Activated CD8-positive, alpha-beta memory T cell treated with anti-CD3 and anti-CD28 coated beads for 1 hour (primary cell): ENCODE measurements at places on chromosomes 7 and 10.

GRCh38 chr7:30464231-30464671 lies 14.3 kb downstream of the NOD1 start:
- no peak for DNase-seq

DNA sequence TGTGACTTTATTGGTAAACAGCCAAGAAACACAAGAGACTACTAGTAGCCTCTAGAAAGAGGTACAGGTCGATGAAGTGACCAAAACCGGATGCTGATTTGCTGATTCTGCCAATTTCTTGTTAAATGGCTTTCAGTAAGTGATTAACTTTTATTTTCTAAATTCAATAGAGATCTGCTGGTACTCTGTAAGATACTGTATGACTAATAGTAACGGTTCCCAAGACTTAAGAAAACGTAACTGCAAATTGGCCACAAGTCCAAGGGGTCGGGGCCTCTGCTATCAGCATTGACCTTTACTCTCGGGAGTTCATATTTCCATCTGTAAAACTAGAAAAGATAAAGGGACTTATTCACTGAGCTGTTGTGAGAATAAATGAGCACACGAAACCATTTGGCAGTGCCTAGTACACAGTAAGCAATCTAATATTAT lies 1.4 kb downstream of the FAM3C start:
- no peak for DNase-seq

GRCh38 chr7:141280100-141280499 lies 206.2 kb downstream of the TMEM178B start:
- DNase-seq, result no peak

DNA sequence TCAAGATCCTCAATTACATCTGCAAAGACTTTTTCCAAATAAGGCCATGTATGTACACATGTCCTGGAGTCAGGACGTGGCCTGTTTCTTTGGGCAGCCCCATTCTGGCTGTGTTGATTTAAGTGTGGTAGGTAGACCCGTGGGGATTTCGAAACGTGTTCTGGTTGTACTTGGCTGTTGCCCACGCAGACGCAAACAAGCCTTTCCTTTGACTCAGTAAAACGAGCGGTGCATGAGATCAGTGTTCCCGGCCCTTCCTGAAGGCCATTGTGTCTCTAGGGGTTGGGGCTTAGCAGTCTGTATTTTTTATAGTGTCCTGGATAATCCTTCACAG lies 64.8 kb upstream of the DNAJB6 start:
- DNase-seq, result no peak

GRCh38 chr7:92843034-92843760 lies 6.8 kb upstream of the CDK6 start:
- no peak for DNase-seq

DNA sequence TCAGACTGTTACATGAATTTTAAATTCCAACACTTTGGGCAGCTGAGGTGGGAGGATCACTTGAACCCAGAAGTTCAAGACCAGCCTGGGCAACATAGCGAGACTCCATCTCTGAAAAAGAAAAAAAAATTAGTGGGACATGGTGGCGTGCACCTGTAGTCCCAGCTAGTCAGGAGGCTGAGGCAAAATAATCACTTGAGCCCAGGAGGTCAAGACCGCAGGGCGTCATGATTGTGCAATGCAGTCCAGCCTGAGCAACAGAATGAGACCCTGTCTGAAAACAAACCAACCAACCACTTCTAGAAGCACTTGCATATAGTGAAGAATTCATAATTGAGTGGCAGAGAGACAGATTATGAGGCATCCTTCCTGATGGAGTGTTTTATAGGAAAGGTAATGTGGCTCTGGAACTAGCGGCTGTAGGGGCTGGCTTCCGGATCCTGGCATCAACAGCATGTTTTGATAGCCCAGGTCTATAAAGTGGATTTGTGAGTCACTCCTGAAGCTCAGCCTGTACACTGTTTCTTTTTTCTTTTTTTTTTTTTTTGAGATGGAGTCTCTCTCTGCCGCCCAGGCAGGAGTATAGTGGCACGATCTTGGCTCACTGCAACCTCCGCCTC lies 40.3 kb upstream of the RSBN1L start:
- DNase-seq, result no peak

DNA sequence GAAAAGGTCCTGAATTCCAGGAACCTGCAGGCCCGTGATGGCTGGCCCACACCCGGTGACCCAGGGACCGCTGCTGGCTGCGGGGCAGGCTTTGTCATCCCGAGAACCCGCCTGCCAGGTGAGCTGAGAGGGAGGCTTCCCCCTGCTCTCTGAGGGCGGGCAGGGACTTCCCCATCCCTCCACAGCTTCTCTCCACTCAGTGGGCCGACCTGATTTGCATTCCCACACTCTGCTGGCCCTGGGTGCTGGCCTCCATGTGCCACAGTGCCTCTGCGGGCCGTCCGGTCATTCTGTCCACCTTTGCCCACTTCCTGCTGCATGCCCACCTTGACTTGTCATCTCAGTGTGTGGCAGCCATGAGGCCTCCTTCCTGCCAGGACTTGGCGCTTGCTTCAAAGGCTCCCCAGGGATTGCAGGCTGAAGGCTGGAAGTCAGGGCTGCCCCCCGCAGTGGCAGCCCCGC lies 35.3 kb downstream of the PALD1 start:
- no peak for DNase-seq

GRCh38 chr7:66152371-66153191 lies 37.9 kb downstream of the CRCP start:
- no peak for DNase-seq

GRCh38 chr10:114508376-114508775 lies 104.1 kb upstream of the AFAP1L2 start:
- DNase-seq, result no peak

DNA sequence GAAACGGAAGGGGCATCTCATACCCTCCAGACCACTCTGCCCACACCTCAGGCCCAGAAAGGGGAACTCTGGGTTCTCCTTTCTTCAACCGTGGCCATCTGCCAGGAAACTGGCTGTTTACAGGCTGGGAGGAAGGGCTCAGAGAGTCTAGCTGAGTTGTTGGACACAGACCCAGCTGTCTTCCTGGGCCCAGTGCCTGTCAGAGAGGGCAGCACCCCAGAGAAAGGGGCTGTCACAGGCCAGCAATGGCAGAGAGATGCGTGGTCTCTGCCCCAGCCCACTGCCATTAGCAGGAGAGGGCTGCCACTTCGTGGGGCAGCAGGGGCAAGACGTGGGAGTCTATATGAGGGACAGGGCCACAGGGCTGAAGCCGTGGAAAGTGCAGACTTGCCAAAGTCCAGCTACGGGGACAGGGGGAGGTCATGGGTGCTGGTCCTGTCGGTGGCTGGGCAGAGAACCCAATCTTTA lies 11.0 kb downstream of the GRID1 start:
- no peak for DNase-seq

GRCh38 chr7:141666071-141666470 lies 35.9 kb downstream of the DENND11 start:
- DNase-seq, result no peak

GRCh38 chr10:12448729-12449391 lies 99.5 kb downstream of the CAMK1D start:
- DNase-seq, result peak; percentile 51

- no peak for DNase-seq
Measured at GRCh38 chr7:126493801-126494200, 758.9 kb downstream of the GRM8 start.

DNA sequence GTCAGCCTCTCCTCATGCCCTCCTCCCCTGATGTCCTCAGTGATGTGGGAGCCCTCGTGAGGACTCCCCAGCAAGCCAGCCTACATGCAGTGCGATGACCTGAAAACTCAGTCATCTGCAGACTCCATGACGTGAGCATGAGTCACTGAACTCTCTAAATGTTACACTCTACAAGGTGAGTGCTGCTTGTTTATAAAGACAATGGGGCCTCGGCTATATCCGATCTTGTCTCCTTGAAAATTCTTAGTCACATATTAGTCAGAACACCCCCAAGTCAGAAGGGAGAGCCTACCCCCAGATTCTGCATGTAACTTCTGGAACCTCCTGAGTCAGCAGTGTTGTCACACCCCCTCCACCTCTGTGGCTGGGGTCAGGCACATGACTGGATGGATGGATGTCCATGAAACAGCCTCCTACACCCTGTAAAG lies 673.8 kb downstream of the INHBA start:
- DNase-seq, result no peak

DNA sequence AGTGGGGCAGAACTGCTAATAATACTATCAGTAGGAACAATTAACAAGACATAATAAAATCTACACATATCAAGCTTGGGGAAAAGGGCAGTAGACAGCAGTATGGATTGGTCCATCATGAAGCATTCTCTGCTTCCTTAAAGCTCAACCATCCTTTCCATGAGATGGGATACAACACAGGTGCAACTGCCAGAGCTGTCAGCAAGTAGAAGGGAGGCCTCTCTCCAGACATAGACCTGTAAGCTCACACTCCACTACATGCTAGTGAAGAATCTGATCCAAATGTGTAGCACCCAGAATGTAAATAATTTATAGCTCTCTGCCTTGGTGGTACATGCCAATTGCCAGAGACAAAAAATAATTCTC lies 41.5 kb upstream of the ANAPC16 start:
- no peak for DNase-seq

- DNase-seq, result no peak
Measured at GRCh38 chr7:38006559-38006958, 86.1 kb downstream of the EPDR1 start.

DNA sequence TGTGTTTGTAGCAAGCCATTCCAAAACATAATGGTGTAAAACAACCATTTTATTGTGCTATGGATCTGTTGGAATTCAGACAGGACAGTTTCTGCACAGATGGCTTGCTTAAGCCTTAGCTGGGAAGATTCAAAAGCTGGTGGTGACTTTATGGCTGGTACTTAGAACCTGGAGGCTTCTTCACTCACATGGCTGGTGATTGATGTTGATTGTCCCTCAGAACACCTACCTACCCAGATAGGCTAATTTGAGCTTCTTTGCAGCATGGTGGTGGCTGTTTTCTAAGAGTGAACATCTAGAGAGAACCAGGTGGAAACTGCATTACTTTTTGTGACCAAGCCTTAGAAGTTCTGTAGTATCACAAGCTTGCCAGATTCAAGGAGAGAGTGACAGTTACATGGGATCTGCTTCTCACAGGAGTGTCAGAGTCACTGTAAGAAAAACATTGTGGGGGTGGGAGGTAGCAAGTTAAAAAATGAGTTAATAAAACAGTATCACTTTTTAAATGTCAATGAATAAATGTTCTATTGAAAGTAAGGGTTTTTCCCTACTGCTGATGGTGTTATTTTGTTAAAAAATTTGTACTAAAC lies 7.1 kb downstream of the R3HCC1L start:
- no peak for DNase-seq

DNA sequence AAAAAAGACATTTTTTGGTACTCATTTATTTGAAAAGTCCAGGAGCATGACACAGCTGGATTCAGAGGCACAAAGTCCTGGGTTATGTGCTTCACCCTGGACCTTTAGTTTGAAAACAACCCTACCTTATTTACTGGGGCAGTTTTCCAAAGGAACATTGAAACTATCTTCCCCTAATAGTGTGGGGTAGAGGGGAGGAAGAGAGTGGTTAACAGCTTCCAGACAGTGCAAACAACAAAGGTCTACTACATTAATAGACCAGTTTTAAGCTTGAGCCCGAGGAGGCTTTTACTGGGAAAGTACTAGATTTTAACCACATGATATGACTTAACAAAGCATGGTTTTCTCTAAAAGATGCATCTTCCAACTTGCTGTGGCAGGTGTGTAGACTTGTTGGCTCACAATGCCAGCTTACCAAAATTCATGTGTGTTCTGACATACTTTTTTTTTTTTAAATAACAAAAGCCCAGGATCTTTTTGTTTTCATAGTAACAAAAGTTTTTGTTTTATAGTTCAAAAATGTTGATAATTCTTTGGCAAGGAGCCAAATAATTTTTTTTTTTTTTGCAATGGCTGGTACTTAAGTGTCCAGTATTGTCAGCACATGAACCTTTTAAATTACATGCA lies 1.8 kb downstream of the GSTO1 start:
- no peak for DNase-seq

DNA sequence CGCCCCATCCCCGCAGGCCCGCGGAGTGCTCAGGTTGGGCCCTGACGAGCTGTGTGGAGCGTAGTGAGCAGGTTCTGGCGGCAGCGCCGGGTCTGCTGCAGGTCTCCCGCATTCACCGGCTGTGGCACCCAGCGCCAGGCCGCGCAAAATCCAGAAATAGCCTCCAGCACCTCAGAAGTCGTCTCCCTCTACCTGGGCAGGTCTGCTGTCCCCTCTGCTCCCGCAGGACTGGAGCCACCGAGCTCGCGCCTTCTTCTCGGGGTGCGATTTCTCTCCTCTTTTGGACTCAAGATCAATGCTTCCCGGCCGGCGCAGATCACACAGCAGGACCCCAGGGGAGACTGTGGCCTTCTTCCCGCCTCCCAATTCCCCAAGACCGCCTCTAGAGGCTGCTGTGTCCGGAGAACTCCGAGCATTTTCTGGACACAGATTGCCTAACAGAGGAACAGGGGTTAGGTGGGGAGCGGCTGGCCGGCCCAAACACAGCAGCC lies 8.4 kb downstream of the TLX1 start:
- DNase-seq, result no peak

GRCh38 chr10:13776861-13777311 lies 190.1 kb downstream of the PRPF18 start:
- DNase-seq, result no peak

- peak; percentile 18 for DNase-seq
Measured at GRCh38 chr10:1368842-1369171, 312.6 kb downstream of the WDR37 start.

GRCh38 chr7:40356871-40357709 lies 222.3 kb downstream of the SUGCT start:
- DNase-seq, result no peak

DNA sequence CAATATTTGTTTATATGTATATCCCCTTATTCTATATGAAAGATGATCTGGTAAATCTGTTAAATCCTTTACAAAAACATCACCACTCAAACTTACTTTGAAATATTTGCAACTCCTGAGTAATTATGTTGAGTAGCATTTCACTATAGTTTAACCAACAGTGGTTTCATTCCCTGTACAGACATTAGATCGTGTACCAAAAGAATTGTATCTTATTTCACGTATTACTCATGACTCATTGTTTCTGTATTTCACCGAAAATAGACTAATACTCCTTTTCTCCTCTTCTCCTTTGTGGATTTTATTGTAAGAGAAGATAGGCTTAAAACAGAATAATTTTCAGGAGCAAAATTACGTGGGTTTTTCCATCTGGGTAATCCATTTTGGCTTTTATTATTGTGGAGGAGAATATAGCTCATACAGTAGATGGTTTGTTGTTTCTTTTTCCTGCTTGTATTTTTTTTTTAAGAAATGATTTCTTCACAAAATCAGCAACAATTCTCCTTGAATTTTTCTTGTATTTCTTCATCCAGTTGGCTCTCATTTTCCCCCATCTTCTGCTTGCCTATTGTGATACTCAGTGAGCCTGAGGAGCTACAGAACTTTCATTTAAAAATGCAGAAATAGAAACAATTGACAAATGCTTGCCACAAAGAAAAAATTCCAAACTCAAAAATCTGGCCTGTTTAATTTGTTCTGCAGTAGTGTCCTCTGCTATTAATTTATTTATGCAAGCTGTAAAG lies 90.6 kb upstream of the OIT3 start:
- DNase-seq, result no peak
